ENCODE measurements at places on chromosomes 5 and 9.
A peak's percentile ranks its signal among the peaks of the same experiment; 100 is the strongest.

- no peak for DNase-seq
Measured at GRCh38 chr5:45643056-45643455, 53.1 kb downstream of the HCN1 start.

- DNase-seq: no peak
Measured at GRCh38 chr5:75433814-75434506, 77.5 kb downstream of the CERT1 start.

- DNase-seq: no peak
Measured at GRCh38 chr5:142115937-142116614, 7.5 kb downstream of the NDFIP1 start.

DNA sequence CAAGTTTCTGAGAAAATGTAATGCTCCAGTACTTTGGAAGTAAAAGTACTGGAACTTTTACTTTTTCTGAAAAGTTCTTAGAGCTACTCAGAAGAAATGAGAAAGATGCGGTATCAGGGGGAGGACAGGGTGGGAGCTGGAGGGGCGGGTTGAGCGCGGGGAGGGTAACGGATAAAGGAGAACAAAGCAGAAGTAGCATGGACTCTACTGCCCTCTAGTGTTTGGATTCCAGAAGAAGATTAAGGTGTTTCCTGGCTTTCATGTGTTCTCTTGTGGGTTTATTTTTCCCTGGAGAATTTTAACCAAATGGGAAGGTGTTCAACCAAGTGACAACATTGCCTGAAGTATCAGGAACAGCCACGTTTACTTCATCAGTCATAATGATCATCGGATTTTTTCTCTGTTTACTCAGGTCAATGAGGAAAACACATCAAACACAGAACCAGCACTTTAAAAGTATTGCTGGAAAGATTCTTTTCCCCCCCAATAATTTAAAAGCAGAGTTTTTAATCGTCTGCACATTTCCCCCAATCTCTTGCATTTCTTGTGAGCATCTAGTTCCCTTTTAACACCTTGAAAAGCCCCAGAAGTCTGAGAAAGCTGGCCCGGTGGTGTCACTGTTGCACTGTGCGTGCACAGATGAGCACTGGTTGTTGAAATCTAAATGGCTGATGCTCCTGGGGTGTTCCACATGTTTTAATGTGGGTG, 190.6 kb downstream of the MPDZ start:
- no peak for DNase-seq

GRCh38 chr5:78735834-78736463, 87.4 kb upstream of the LHFPL2 start:
- DNase-seq: no peak

DNA sequence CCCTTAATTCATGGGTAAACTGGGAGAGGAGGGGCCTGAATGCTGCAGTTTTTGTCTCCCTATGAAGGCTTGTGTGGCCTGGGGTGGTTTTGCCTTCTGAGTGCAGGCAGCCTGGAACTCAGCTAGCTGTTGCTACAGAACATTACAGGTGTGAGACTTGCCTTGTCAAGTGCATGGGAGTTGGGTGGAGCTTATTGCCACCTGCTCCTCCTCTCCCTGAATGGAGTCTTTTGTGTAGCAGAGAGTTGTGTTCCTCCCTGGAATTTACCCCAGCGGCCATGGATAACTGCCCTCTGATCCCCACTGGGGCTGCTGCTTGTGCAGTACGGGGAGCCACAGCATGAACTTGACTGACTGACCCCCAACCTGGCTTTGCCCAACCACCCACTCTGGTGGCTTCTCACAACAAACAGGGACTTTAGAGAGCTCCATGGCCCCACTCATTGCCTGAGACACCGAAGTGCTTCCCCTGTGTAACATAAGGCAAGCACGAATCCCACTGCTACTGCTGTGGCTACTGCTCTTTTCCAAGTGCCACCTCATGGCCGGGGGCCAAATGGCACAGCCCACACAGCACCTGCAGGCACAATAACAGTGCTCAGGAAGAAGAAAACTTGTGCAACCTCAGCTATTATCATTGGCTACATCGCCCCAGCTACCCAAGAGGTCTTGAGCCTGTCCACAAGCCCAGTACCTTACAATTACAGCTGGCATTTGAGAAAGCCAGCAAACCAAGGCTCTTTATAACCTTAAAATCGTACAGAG, 942.9 kb downstream of the CDH18 start:
- no peak for DNase-seq

DNA sequence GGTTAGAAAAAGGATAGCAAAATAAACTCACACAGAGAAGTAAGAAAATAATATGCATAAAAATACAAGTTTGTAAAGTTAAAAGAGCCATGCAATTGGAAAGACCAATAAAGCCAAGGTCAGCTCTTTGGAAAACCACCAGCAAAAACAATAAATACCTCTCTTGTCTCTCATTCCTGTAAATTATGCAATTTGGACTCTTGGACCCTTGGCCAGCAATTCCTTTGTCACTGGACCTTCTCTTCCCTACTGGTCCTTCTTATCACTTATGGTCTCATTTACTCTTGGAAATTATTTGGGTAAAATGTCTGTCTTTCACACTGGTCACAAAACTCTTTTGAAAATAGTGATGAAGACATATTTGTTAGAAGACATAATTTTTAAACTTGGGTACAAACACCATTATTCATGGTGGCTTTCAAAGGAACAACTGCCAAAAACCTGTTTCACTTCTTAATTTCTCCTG, 379.5 kb downstream of the TMEM232 start:
- DNase-seq: no peak

GRCh38 chr5:54263447-54263846, 46.9 kb downstream of the ARL15 start:
- no peak for DNase-seq

DNA sequence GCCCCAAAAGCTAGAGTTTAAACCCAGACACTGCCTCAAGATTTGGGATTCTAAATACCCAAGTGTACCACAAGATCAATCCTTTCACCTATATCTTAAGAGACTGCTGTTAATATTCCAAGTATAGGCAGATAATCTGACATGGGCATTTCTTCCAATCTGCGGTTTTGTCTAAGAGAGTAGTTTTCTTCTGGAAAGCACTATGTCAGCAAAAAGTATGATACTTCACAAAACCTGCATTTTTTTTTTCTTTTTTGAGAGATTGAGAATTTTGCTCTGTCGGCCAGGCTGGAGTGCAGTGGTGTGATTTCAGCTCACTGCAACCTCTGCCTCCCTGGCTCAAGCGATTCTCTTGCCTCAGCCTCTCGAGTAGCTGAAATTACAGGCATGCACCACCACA, 190.7 kb upstream of the TYRP1 start:
- DNase-seq: no peak

GRCh38 chr5:119412279-119413227, 39.7 kb upstream of the HSD17B4 start:
- no peak for DNase-seq

- DNase-seq: no peak
Measured at GRCh38 chr9:71680189-71680980, 87.9 kb downstream of the CEMIP2 start.

- DNase-seq: peak; percentile 35
Measured at GRCh38 chr5:137563646-137564397, 64.7 kb upstream of the SPOCK1 start.

DNA sequence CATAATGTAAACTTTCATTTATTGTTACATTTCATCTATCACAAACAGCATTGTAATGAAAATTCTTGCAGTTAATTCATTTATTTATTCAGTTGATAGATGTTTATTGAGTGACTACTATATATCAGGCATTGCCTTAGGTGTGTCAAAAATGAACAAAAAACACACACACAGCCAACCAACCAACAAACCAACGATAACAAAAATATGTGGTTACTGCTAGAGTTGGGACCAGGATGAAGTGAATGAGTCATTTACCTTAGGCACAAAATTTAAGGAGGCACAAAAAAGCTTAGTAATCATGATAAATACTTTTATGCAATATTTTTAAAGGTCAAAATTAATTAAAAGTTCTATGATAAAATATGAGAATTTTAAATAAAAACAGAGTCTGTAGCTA, 223.4 kb downstream of the CSNK1G3 start:
- no peak for DNase-seq

- no peak for DNase-seq
Measured at GRCh38 chr9:87197349-87198130, 250.2 kb upstream of the GAS1 start.

- DNase-seq: no peak
Measured at GRCh38 chr9:346111-346571, 131.5 kb downstream of the DOCK8 start.

GRCh38 chr9:4792054-4792571, 631 bp upstream of the RCL1 start:
- DNase-seq: no peak

- DNase-seq: no peak
Measured at GRCh38 chr5:108415726-108416125, 33.8 kb upstream of the FBXL17 start.

- no peak for DNase-seq
Measured at GRCh38 chr5:131323378-131323777, 59.5 kb downstream of the CDC42SE2 start.

DNA sequence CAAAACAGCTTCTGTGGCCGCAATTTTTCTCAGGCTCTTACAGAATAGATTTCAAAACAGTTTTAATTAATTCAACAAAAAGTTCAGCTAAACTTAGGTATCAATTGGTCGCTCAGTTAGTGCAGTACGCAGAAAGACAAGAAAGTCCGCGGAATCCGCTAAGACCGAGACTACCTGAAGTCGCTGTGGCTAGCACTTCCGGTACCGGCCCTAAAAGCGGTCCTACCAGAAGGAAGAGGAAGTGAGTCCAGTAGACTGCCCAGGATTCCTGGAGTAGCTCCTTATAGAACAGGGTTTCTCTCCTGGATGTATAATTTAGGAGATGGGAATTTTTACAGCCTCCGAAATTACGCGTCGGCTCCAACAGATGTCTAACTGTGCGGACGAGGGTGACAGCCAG, 16.6 kb upstream of the PCDHB2 start:
- DNase-seq: no peak

GRCh38 chr9:96817973-96818372, 36.3 kb downstream of the ZNF782 start:
- no peak for DNase-seq

DNA sequence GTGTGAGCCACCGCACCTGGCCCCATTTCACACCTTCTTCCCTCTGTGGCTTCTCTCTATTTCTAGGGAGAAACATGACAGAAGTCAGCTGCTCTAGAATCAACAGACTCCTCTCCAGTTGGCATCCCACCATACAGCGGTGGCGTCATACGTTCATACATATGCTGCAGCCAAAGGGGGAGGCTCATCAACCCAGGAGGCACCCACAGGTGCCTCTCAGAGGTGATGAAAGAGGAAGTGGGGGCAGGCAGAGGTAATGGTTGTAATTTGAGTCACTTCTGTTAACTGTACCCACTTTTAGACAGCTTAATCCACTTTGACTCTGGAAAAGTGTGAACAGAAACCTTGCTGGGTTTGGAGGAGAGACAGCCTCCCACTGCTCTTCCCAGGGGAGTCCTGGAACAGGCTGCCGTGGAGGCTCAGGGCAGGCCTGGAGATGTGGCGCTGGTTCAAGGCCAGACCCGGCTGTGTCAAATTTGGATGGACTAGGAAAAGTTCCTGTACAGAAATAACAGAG, 47.3 kb upstream of the SUB1 start:
- no peak for DNase-seq

GRCh38 chr5:39215857-39216256, 3.5 kb downstream of the FYB1 start:
- no peak for DNase-seq

GRCh38 chr5:159231167-159231566, 21.8 kb upstream of the RNF145 start:
- no peak for DNase-seq

GRCh38 chr9:91190062-91190461, 171.7 kb downstream of the AUH start:
- DNase-seq: no peak

DNA sequence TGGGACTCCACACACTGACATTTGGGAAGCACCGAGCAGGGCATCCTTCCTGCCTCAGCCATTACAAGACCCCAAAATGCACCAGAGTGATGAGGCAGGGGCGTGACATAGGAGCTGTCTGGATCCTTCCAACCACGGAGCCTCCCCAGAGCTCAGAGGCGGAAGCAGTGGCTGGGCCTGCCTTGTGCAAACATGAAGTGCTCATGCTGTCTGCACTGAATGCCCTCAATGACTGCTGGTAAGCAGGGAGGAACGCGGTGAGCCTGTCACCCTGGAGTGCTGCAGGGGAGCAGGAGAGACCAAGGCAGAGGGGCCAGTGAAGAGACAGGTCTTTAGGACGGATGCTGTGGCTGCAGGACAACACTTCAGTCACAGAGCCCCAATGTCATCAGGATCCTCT, 60.2 kb upstream of the HRH2 start:
- no peak for DNase-seq

DNA sequence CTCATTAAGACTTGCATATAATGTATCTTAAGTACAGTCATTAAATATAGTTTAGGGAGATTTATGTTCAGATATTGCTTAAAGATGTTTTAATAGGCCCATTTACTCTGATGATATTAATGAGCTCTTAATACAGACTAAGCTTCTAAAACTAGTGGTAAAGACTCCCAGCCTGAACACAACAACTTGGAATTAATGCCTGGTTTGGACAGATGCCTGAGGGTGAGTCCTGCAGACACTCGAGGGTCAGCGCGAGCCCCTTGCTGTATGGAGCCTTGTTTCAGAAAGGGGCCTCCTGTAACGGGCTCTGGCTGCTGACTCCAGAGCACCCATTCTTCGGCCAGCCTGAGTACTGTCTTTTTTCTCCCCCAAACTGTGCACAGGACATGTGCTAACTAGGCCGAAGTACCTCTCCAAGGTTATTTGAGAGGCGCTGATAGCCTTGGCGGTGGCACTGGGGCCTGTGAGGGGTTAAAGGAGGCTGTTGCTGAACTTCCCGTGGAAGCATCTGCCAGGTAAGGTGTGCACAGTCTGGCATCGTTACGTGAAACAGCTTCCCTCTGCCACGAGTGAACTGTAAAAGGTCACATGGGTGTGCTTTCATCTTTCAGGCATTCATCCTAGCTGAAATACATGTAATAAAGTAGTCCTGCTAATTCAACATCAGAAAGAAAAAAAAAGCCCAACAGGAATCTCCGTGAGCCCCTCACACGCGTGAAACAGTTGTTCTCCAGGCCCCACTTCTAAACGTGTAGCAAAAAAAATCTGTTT, 113.4 kb downstream of the MVB12B start:
- no peak for DNase-seq

DNA sequence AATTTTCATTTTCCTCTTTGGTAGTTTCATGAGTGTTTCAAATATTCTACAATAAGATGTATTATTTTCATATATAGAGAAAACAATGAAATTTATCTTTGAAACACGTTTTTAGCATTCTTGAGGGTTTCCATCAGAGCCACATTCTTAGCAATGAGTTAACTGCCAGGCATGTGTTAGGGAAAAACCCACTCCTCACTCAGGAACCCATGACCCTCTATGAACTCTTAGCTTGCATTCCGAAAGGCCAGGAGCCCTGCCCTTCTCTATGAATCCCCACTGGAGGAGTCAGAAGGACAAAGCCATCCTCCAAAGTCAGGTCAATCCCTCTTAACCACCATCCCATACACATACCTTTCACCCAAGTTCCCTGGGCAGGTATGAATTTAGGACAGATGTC, 57.5 kb downstream of the ADAMTS12 start:
- no peak for DNase-seq

DNA sequence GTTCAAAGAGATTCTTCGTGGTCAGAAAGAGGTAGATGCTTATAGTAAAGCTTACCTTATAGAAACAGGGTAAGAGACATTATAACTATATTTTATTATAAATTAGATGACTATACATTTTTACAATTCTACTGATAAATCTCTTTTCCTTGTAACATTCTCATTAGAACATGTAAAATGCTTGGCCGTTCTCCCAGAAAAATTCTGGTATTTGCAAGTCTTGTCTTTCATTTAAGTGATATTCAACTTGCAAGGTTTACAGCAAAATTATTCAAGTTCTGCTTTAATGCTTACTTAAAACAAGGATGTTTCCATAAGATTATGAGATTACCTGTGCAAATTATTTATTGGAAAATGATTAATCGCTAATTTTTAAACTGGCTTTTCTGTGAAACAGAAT, 41.3 kb upstream of the CDH18 start:
- DNase-seq: no peak

All from substantia nigra (tissue), 51 donors.